Activated CD4-positive, alpha-beta memory T cell treated with anti-CD3 and anti-CD28 coated beads for 36 hours (primary cell): ENCODE measurements at places on chromosomes 16 and 17. TPM values are rescaled to one million over a fixed set of nuclear protein-coding genes. Genes with fewer than 3 reads are reported as not detected.

- H3K27me3 ChIP-seq = no peaks in the 10 kb centered on the region
- no peak overlapping the region for H3K4me3 ChIP-seq
- no peak for DNase-seq
Observed at GRCh38 chr16:69476920-69477443, 52.6 kb downstream of the CYB5B start.

- no peak for DNase-seq
- no peaks in the 10 kb centered on the region for H3K36me3 ChIP-seq
- H3K4me3 ChIP-seq = no peak overlapping the region
- H3K27ac ChIP-seq = no peak overlapping the region
- no peaks in the 10 kb centered on the region for H3K4me1 ChIP-seq
Observed at GRCh38 chr17:237406-237955, 56.0 kb upstream of the DOC2B start.

GRCh38 chr16:66079671-66080334, 286.7 kb upstream of the CDH5 start:
- H3K27ac ChIP-seq = no peak overlapping the region
- H3K4me1 ChIP-seq = no peaks in the 10 kb centered on the region
- H3K4me3 ChIP-seq = no peak overlapping the region
- H3K36me3 ChIP-seq = no peaks in the 10 kb centered on the region
- no peak for DNase-seq

Gene MLKL
- 18.3 TPM for total RNA-seq

GRCh38 chr17:48213797-48214196, 106.2 kb downstream of the SNX11 start:
- peaks cover 3% of the 10 kb centered on the region for H3K36me3 ChIP-seq
- no peaks in the 10 kb centered on the region for H3K4me1 ChIP-seq
- H3K27ac ChIP-seq = no peak overlapping the region
- no peaks in the 10 kb centered on the region for H3K27me3 ChIP-seq

GRCh38 chr16:67207249-67208091, 8.5 kb downstream of the ELMO3 start:
- no peaks in the 10 kb centered on the region for H3K4me1 ChIP-seq
- H3K4me3 ChIP-seq = no peak overlapping the region
- no peaks in the 10 kb centered on the region for H3K36me3 ChIP-seq
- no peak overlapping the region for H3K27ac ChIP-seq

- H3K4me3 ChIP-seq = no peak overlapping the region
- peaks cover 10% of the 10 kb centered on the region for H3K27me3 ChIP-seq
- H3K4me1 ChIP-seq = no peaks in the 10 kb centered on the region
Observed at GRCh38 chr16:50001144-50001543, 23.9 kb upstream of the CNEP1R1 start.

DNA sequence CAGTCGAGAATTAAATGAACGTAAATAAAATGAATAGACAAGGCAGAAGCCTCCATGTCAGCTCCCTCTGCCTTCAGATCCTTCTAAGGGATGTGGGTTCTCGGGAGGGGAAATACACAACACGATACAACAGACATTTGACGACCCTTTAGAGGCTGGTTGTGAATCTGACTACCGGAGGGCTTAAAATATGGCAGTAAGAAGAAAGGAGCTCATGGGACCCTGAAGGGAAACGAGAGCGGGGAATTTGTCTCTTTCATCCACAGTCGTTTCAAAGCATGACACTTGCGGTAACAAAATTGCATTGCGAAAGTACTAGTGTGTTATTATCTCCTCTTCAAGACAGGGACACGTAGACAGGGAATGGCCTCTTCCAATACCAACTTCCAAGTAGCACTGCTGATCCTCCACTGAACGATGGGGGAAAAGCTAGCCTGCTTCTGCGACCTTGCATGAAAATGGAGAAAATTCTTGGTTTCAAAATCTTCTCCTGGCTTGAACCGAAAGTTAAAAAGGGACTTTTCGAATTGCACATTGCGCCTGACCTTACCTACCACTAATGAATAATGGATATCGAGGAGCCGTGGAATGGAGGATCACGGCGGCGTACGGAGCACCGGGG, 1.2 kb upstream of the TNRC6C start:
- no peak for DNase-seq
- peaks cover 2% of the 10 kb centered on the region for H3K36me3 ChIP-seq
- H3K4me1 ChIP-seq = peaks cover 31% of the 10 kb centered on the region

DNA sequence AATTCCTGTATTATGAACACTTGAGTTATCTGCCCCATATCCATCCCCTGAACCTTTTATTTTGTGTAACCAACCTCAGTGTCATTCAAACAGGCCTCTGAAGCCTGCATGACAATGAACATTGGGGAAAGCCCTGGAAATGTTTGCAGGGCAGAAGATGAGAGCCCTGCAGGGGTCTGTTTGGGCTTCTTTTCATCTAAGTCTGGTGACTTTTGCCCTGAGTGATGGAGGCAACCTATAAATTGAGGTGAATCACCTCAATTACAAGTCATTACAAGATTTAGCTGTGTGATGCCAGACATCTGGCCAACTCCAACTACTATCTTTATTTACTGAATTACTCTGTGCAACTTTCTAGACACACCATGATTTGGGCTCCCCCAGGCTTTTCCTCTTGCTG, 189.2 kb downstream of the MAF start:
- peak; percentile 40 for DNase-seq
- no peaks in the 10 kb centered on the region for H3K27me3 ChIP-seq
- H3K27ac ChIP-seq = peak overlapping the region; percentile 82

Gene AFMID
- total RNA-seq = 16.8 TPM

- H3K27me3 ChIP-seq = no peaks in the 10 kb centered on the region
- H3K36me3 ChIP-seq = no peaks in the 10 kb centered on the region
- no peaks in the 10 kb centered on the region for H3K4me1 ChIP-seq
- no peak overlapping the region for H3K4me3 ChIP-seq
Observed at GRCh38 chr16:84218176-84218823, 21.5 kb downstream of the KCNG4 start.

DNA sequence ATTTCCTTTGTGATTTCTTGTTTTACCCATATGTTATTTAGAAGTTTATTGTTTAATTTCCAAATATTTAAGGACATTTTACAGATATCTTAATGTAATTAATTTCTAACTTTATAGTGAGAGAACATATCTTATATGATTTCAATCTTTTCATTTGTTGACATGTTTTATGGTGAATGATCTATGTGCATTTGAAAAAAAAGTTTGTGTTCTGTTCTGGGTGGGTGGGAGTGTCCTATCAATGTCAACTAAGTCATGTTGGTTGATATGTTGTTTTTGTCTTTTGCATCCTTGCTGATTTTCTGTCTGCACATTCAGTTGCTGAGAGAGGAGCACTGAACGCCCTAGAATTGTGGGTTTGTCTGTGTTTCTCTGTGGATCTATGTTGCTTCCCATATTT, 50.3 kb upstream of the CBFA2T3 start:
- no peak overlapping the region for H3K4me3 ChIP-seq
- peak overlapping the region; percentile 25 for H3K27ac ChIP-seq
- peaks cover 32% of the 10 kb centered on the region for H3K4me1 ChIP-seq

Gene KRT36
- not detected for total RNA-seq

Gene FZD2
- total RNA-seq = not detected

GRCh38 chr17:48681609-48682008, 40.7 kb downstream of the PRAC1 start:
- DNase-seq = no peak
- H3K27me3 ChIP-seq = peaks cover 27% of the 10 kb centered on the region
- H3K4me1 ChIP-seq = peaks cover 2% of the 10 kb centered on the region

Gene ARL5C
- total RNA-seq = not detected

GRCh38 chr16:55115506-55115905, 184.8 kb downstream of the IRX5 start:
- H3K4me1 ChIP-seq = no peaks in the 10 kb centered on the region
- DNase-seq = no peak

Gene CDYL2
- total RNA-seq = 29.4 TPM

- DNase-seq = no peak
- no peaks in the 10 kb centered on the region for H3K4me1 ChIP-seq
- no peak overlapping the region for H3K4me3 ChIP-seq
- H3K27ac ChIP-seq = no peak overlapping the region
- no peaks in the 10 kb centered on the region for H3K27me3 ChIP-seq
Observed at GRCh38 chr17:73943416-73944110, 259.9 kb upstream of the RPL38 start.

DNA sequence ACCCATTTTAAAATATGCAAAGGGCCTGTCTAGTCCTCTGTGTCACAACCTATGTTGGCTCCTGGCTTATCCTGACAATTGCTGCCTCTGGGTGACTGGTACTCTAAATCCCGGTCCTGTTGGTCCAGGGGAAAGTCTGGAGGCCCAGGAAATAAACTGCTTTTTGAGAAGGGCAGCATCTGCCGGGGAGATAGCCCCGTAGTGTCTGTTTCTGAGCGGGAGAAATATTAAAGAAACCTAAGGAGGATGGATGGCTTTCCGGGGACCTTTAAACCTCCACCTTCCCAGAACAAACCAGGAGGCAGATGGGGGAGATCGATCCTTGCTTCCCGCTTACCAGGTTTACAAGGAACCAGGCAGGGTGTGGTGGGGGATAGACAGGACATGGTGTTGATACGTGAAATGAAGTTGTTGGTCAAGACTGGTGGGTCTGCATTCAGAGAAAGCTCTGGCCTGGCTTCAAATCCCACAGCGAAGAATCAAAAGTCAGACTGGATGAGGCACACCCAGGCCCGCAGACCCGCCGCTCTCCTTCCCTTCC, 3.8 kb downstream of the HOXB2 start:
- H3K36me3 ChIP-seq = peaks cover 11% of the 10 kb centered on the region
- H3K4me1 ChIP-seq = peaks cover 22% of the 10 kb centered on the region
- H3K4me3 ChIP-seq = peak overlapping the region; percentile 84
- no peak for DNase-seq
- H3K27ac ChIP-seq = peak overlapping the region; percentile 96

DNA sequence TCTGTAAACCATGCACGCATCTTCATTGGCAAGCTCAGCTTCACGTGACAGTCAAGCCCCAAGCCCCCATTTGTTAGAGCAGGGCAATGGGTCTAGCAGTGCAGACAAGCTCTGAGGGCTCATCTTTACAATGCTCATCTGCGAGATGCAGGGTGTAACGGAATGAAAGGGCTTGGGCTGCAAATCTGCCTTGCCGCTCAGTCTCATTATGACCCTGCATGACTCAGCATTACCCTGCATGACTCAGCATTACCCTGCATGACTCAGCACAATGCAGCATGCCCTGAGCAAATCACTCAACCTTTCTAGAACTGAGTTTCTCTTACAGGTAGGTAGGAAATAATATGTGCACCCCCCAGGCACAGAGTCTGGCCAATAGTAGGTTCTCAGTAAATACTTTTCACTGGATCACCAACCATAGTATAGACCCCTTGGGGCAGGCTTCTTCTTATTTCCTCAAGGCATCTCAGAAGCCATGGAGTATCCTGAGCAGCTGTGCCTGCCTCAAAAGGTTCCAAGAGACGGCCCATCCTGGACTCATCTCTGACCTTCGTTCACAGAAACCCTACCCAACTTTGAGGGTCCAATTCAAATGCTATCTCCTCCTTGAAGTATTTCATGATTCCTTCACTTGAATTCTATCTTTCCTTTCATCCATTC, 391.3 kb upstream of the CDH5 start:
- no peak overlapping the region for H3K4me3 ChIP-seq
- H3K4me1 ChIP-seq = no peaks in the 10 kb centered on the region
- DNase-seq = peak; percentile 25
- H3K36me3 ChIP-seq = no peaks in the 10 kb centered on the region
- H3K27me3 ChIP-seq = no peaks in the 10 kb centered on the region
- no peak overlapping the region for H3K27ac ChIP-seq
